ENCODE measurements at places on chromosomes 12 and 14.

- no peak for DNase-seq
Measured at GRCh38 chr12:29741342-29742241, 42.1 kb downstream of the TMTC1 start.

DNA sequence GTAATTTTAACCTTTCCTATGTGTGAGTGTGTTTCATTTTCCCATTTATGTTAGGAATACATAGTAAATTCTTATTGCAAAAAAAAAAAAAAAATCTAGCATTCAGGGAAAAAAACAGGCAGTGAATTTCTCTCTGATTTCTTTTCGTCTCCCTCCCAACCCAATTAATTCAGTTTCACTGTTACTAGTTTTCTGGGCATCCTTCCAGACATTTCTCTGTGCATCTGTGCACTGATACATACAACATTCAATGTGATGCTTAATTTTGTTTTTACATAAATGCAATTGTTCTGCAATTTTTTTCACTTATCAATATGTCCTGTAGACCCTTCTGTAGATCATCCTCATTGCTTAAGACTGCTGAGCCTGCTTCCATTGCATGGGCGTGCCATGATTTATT, 694.3 kb upstream of the TBX3 start:
- DNase-seq: no peak

- peak; percentile 35 for DNase-seq
Measured at GRCh38 chr12:47867495-47867941, 37.3 kb downstream of the VDR start.

GRCh38 chr12:92000597-92000996, 145.0 kb downstream of the BTG1 start:
- no peak for DNase-seq

DNA sequence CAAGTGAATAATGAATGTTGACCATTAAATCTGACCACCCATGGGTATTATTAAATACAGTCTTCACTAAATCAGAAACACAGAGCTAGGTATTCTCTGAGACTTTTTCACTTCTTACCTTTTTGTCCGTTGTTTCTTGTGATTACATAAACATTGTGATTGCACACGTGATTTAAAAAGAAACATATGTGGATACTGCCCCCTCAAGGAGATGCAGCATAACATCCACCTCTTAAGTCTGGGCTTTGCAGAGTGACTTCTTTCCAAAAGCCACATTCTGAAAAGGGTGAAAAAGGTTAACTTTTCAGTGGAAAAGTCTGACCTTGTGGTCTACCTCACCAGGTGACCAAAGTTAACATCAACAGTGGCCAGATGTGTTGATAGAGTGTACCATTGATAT, 185.5 kb upstream of the FAR2 start:
- no peak for DNase-seq

- DNase-seq: no peak
Measured at GRCh38 chr12:86712425-86712843, 456.2 kb upstream of the MGAT4C start.

GRCh38 chr12:75611041-75611440, 99.6 kb upstream of the KRR1 start:
- DNase-seq: no peak

DNA sequence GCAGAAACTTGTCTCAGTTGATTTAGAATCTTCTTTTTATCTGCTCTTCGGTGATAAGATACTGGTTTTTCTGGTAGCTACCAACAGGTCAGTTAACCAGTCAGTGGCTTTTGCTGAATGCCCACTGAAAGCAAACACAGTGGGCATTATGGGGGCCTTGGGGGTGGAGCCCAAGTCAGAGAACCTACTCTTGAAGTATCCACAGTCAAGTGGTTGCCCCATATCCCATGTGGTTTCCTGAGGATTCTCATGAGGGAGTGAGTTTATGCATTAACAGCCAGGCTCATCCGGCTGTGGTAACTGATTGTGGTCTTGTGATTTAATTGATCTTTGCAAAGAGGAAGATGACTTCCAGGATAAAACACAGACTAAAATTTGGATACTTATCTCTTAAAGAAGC, 83.7 kb downstream of the ST8SIA1 start:
- no peak for DNase-seq

GRCh38 chr14:56490379-56490778, 89.2 kb upstream of the TMEM260 start:
- no peak for DNase-seq

- no peak for DNase-seq
Measured at GRCh38 chr14:97578982-97579548, 781.9 kb downstream of the VRK1 start.
